ENCODE measurements at places on chromosomes 1 and 21.

DNA sequence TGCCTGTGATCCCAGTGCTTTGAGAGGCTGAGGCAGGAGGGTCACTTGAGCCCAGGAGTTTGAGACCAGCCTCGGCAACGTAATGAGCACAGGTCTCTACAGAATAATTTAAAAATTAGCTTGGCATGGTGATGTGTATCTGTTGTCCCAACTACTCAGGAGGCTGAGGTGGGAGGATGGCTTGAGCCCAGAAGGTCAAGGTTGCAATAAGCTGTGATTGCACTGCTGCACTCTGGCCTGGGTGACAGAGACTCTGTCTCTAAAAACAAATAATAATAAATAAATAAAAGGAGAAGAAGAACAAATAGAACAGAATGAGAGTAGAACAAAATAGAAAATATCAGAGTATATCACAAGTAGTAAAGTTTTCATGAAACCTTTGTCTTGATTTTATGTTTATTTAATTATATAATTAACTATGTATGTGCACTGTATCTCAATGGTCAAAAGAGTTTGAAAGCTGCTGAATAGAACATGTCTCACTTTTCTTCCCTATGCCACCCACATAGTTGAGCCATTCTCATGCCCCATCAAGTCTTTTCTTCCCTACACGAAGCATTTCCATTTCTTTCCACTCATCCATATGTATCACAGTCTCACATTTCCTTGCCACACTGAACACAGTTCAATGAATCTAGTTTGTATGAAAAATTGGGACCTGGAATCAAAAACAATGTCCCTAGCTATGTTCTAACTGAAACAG is 22.9 kb upstream of the APOBEC4 start:
- DNase-seq: no peak

GRCh38 chr1:28243685-28244311 is 7.9 kb downstream of the ATP5IF1 start:
- no peak for DNase-seq

DNA sequence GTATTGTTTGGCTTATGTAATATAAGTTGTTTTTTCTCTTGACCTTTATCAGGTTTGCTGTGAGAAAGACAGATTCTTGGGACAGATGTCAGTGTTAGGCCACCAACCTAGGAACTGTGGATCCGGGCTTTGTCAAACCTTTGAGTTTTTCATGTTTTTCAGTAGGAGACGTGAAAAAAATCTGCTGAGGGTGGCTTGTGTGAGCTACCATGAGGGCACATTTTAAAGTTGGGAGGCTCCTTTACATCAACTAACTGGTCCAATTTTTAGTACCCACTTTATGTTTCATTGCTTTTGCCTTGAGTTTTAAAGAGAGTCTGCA is 801 bp downstream of the RPS6KC1 start:
- DNase-seq: no peak

GRCh38 chr1:159853417-159854115 is 8.9 kb downstream of the VSIG8 start:
- DNase-seq: no peak

DNA sequence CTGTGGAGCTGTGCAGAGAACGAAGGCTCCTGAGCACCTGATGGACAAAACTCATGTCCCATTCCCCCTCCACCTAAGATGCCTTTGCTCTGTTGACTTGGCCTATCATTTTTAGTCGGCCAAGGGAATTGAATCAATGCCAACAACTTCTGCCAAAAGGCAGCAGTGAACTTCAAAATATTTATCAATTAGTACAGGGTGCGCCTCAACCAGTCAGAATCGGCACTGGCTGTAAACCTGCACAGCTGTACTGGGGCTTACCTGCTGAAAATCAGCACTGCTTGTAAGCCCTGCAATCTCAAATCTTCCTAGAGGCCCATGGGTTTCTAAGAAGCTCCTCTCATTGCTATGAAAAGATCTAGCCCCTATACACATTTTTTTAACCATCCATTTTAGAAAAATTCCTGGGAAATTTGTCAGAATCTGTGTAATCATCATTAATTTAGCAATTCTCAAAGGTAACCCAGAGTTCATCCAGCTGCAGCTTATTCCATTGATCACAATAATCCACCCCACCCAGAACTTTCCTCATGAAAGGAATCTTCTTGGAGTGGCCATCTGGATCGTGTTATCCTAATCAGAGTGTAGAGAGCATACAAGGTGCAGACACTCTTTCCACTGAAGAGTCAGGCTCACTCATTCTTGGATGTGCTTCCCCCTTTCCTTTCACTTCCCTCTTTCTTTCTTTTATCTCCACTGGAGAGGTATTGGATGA is 40.2 kb downstream of the ADAMTS1 start:
- DNase-seq: no peak

DNA sequence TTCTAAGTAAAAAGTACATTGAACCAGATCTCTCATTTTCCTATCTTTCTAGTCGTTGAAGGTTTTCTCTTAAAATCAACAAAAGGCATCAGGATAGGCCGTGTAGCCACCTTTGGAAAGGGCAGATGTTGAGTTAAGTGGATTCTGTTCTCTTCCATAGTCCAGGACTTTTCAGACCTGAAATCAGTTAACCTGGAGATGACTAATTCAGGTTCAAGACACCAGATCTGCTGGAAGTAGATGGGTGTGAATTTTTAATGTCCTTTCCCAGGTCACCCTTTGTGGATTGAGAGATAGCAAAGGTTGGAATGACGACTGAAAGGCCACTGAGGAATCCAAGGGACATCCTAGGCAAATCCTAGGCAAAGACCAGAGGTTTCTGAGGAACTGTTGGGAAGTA is 172.8 kb downstream of the DHRS3 start:
- no peak for DNase-seq

DNA sequence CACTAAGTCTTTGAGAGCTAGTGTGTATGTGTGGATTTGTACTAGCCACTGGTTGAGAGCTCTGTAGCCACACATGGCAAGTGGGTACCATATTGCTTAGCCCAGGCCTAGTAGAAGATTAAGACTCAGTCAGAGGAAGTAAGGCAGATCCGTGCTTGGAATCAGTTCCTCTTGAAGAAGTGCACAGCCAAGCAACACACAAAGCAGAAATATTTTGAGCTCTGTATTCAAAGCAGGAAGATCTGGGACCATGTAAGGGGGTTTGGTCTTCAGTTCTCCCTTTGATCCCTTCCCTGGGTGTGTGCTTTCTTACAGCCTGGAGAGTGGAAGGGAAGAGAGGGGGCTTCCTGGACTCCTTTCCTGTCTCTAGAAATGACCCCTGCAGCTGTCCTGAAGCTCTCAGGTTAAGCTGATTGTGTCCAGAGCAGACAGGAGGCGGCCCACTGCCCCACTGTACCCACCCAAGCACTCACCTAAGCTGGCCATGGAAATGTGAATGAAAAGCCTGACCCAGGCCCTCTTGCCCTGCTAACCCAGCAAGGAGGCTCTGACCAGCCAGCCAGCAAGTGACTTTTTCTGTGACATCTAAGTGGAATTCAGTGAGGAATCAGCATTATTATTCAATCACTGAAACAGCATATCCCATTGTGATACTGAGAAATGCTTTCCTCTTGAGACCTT is 3.6 kb downstream of the ETS2 start:
- DNase-seq: no peak

- DNase-seq: no peak
Measured at GRCh38 chr1:27527223-27527889, 37.4 kb upstream of the WASF2 start.

GRCh38 chr1:83996621-83997020 is 2.3 kb downstream of the TTLL7 start:
- no peak for DNase-seq

- DNase-seq: no peak
Measured at GRCh38 chr1:165423136-165423535, 21.8 kb downstream of the RXRG start.

DNA sequence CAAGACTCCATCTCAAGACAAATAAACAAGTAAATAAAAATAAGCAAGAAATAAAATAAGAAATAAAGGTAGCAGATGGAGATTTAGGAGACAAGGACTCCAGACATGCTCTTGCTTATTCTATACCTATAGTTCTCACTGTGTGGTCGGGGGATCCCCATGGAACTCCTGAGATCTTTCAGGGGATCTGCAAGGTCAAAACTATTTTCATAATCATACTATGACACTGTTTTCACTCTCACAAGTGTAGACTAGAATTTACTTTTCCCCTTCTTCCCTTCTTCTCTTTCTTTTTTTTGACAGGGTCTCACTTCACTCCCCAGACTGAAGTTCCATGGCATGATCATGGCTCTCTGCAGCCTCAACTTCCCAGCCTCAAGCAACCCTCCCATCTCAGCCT is 29.8 kb upstream of the NLRP3 start:
- DNase-seq: no peak

DNA sequence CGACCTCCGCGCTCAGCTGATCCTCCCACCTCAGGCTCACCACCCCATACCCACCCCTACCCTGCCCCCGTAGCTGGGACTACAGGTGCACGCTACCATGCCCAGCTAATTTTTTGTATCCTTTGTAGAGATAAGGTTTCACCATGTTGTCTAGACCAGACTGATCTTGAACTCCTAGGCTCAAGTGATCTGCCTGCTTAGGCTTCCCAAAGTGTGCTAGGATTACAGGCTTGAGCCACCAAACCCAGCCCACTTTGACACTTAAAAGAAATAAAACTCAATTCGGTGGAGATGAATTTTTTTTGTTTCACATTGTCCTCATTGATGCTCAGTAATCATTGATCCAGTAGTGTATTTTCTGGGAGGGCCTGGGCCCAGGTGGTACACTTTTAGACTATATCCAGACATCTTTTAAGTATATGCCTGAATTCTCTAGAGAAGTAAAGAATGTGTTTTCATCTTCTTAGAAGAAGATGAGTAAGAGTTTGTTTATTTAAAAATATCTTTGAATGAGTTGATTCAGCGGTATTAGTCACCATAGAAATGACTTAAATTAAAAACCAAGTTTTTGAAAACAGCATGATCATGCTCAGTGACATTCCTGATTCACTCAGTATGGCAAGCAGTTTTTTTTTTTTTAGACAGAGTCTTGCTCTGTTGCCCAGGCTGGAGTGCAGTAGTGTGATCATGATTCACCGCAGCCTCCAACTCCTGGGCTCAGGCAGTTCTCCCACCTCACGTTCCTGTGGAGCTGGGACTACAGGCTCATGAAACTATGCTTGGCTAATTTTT is 57.8 kb downstream of the EPB41 start:
- DNase-seq: no peak

- no peak for DNase-seq
Measured at GRCh38 chr1:29517251-29518086, 281.1 kb downstream of the PTPRU start.

DNA sequence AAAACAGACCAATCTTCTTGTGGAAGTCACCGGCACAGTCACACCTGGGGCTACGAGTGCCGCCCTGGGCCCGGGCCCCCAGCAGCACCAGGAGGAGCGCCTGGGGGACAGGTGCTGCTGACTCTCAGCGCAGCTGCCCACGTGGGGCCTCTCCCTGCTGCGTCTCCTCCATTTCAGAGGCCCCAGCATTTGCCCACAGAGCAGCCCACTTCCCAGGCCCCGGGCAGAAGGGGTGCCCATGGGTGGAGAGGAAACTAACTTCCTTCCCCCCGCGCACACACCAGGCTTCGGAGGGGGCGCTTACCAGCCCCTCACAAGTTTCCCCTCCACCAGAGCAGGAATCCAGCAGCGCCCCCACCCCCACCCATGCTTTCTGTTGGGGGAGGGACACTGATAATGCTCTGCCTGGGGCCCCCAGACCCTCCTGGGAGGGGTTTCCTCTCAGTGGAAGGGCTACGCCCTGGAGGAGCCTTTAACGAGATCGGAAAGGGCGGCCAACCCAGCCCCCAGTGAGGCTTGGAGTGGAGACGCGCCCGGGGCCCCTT is 440 bp downstream of the TNFRSF25 start:
- DNase-seq: no peak

- DNase-seq: no peak
Measured at GRCh38 chr1:171142416-171143385, 42.4 kb upstream of the FMO2 start.

- DNase-seq: no peak
Measured at GRCh38 chr1:89865498-89866382, 44.9 kb downstream of the LRRC8D start.

- no peak for DNase-seq
Measured at GRCh38 chr1:32521165-32521564, 18.1 kb upstream of the ZBTB8A start.

DNA sequence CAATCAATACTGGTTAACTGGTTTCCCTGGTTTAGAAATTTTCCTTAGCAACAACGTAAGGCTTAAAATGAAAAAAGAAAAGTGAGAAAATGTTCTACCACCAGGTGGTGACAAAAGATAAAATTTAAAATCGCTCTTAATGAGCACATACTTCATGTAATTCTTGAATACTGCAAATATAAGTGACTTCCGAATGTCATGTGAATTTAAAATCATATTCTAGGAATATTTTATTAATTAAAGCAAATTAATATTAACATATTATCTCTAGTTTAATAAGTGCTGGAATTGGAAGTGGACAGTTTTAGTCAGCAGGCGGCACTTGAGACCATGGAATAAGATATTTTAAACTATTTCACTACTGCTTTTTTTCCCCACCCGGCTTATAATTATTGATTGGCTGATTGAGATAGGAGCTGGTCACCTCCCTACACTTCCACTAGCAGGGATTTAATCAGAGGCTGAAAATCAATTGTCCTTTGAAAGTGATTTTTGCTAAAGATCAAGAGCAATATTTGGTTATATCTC is 5.0 kb upstream of the ADAMTS1 start:
- DNase-seq: no peak

GRCh38 chr1:70038025-70038424 is 167.4 kb downstream of the LRRC40 start:
- no peak for DNase-seq

GRCh38 chr1:164755690-164756089 is 196.7 kb downstream of the PBX1 start:
- no peak for DNase-seq

GRCh38 chr1:33009561-33009960 is 27.1 kb downstream of the AK2 start:
- no peak for DNase-seq

DNA sequence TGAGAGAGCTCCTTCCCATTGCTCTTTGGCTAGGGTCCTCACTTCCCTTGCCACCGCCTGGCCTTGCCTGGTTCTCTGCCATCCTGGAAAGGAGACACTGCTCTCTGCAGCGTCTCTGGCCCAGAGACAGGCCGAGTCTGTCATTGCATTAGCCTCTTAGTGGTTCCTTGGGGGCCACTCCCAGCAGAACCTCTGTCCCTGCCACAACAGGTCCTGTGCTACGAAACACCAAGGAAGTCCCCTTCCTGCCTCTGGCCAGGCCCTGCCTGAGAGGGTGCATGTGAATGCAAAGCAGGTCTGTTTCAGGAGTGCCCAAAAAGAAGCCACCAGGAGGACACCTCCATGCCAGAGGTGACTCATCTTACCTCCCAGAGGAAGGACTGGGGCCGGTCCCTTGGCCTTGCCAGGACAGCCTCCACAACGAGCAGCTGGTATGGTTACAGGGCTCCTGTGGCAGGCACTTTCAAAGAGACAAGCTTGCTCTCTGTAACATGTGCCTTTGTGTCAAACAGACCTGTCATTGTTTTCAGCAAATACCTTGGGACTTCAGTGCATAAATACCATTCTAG is 59.6 kb downstream of the VPS26C start:
- DNase-seq: no peak

- DNase-seq: no peak
Measured at GRCh38 chr1:164659621-164660411, 100.8 kb downstream of the PBX1 start.

Measured in stimulated activated CD4-positive, alpha-beta T cell treated with anti-CD3 and anti-CD28 coated beads, Interleukin-1b, Interleukin-23, amount 100 ng/mL, for 1 hour (primary cell).